ENCODE measurements at places on chromosomes 5 and 9.

- DNase-seq: no peak
Measured at GRCh38 chr5:154400678-154401077, 45.1 kb upstream of the SAP30L start.

DNA sequence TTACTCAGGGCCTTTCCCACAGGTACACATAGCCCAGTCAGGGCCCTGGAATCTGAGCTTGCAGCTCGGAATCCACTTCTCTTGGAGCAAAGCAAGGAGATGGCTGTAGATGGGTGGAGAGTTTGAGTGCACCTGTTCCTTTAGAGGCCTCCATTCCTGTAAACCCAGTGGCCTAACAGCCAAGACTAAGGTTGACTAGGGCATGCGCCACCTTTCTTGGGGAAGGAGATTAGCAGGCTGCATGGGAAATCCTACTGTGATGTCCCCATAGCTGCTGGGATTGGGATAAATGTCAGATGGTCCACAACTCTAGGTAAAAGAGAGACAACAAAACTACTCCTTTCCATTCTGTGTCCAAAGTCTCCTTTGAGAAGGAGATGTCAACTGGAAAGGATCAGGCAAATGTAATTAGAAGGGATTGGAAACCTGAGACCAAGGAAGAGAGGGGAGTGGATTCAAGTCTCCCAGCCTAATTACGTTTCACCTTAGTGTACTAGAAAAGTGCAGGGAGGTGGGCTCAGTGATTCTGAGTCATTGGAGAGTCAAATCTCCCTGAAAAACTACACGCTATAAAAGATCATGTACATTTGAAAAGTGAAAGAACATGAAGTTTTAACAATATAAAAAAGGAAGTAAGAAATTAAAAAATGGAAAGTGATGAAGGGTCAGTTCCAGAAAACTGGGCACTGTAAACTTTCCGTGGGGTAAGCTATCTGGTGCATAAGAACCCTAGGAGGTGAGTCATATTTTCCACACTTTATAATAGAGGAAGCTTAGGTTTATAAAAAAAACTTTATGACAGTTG is 104.2 kb downstream of the SEC61B start:
- no peak for DNase-seq

DNA sequence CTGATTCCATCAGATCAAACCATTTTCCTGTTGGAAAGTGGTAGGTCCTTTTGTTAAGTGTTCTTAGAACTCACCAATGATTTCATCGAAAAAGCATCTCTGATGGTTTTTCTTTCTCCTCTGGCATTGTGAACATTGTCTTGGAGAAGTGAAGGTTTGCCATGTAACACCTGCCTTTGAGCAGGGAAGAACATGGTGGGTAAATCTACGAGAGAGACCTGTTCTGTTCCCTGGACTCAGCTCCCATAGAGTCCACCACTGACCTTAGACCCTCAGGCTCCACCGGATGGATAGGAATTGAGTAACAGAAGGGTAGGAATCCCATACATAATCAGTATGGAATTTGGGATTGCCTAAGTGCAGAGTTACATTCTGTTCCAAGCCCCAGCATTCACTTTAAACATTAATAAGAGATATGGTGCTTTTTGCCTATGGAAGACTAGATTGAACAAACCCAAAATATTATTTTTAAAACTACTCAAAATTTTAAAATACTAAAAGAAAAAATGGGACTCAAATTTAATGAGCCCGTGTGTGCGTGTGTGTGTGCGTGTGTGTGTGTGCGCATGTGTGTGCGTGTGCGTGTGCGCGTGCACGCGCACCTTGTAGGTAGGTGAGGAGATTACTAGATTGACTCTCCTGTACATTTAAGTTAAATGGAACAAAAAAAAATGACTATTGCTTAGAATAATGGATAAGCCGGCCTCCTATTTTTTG is 92.0 kb downstream of the C9orf152 start:
- no peak for DNase-seq

GRCh38 chr5:1971944-1972343 is 89.2 kb upstream of the IRX4 start:
- DNase-seq: no peak

DNA sequence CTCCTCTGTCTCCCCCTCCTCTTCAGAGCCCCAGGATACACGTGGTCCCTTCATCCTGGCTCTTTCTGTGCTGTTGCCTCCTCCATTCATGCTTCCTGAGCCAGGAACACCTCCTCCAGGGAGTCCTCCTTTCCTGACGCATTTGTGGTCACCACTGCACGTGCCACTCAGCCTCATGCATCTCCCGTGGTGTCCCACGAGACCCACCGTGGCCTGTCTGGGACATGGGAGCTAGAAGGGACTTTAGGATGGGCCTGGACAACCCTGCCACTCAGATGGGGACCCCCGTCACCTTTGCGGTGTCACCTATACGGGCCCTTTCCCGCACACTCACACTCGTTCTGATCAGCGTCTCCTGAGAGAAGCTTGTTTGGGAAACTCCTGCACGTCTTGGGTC is 6.7 kb downstream of the GLIPR2 start:
- DNase-seq: no peak

- DNase-seq: no peak
Measured at GRCh38 chr9:73116031-73116430, 35.6 kb upstream of the ANXA1 start.

DNA sequence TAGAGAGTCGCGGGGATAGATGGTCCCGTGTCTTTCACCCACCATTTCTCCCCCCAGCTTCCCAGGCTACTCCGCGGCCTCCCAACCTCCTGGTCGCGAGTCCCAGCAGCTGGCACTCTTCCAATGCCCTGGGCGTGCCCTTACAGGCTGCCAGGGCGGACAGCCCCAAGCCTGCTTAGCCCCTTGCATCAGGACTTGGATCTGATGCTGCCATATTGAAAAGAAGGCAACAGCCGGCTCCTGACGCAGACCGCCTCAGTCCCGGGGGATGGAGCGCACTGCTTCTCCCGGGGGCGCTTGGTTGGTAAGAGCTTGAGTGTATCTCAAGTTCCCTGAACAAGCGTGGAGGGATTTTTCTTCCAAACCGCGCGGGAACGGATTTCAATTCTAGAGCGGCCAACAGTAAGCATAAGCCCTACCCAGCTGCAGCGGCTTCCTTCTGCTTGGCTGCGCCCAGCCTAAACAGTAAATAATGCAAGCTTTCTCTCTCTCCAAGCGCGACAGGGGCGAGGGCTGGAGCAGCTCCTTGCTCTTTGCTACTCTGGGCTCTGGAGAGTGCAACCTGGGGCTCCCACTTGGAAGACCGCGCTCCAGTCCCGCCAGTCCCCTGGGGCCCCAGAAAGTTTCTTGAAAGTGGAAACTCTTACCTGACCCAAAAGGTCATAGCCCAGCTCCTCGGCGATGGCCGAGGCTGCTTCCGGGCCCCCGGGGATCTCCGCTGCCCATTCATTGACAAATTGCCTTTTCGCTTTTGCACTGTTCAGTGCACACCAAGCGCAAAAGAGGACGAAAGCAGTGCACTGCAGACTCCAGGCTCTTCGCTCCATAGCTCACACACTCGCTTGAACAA is 607 bp downstream of the PCSK1 start:
- DNase-seq: no peak

DNA sequence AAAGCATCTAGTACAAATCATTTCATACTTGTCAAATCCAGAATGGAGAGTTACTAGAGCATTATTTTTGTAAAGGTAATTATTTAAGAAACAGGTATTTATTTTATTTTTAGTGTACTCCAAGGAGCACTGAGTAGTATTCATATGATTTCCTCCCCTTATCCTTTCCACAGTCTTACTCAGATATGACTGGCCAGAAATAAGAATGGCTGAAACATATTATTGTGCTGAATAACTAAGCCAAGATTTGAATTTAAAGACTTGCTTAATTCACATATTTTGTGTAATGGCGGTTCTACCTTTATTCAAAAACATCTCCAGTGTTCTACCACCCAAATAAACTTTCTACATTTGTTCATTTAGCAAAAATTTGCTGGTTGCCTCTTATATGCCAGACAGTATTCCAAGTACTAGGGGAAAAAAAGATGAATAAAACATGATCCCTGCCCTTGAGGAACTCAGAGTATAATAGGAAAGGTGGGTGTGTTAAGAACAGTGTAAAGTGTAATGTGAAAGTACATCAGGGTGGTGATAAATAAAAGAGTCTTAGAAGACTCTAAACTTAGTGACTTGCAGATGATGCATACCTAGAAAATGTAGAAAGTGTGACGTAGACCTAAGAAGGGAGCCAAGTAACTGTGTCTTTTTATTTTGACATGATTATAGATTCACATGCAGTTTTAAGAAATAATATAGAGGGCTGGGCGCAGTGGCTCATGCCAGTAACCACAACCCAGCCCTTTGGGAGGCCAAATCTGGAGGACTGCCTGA is 110.4 kb upstream of the GRHPR start:
- DNase-seq: no peak

- no peak for DNase-seq
Measured at GRCh38 chr5:16492398-16493140, 27.0 kb upstream of the ZNF622 start.

DNA sequence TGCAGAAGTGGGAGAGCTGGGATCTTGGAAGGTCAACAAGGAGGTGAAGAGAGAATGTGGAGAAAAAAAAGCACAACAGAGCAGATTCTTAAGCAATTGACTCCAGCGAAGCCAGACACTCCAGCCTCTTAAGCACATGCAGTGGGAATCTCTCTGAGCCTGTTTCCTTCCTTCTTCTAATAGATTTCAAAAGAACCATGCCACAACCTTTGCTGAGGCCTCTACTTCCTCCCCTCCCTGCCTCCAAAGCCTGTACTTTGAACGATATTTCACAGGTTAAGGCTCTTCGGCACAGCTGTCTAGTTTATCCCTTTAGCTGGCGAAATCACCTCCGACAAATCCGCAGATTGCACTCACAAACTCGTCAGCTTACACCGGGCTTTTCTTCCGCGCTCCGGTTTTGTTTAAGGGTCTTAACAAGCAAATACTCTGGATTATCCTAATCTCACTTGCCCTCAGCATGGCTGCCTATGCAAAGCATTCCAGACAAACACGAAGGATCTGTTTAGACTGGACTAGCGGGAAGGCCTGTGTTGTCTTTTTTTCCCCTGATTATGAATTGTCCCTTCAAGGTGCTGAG is 211.6 kb upstream of the PANK3 start:
- DNase-seq: no peak

DNA sequence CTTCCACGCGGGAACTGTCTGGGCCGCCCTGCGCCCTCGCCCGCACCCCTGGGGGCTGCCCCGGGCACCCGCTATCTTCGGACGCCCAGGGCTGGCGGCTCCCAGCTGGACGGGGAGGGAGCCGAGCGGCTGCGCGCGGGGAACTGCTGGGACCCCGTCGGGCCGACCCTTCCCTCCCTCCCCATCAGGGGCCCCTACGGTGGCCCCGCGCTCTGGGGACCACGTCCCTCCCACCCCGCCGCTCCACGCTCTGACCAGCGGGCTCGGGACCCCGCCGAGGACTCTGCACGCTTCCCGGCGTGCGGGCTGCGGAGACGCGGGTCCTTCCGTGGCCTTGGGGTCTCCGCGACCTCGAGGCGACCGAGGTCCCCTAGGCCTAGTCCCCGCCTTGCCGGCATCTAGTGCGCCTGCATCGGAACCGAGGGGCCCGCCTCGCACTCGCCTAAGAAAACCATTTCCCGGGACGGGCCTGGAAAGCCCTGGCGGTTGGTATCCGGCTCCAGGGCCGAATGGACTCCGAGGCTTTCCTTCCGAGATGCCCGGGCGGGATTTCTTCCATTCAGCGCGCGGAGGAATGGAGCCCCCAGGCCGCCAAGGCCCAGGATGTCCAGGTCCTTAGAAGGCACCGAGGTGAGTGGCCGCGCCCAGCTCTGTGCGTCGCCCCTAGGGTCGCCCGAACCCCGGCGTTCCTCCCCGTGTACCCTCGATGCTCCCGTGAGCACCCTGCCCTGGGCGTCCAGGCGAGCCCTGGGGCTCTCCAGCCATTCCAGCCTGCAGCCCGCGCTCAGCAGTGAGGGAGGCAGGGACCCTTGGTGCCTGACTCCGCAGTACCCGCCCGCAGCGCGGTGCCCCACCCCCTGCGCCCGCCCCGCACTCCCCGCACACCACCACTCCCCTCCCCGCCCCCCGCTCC is 705 bp upstream of the SLC6A3 start:
- DNase-seq: no peak

- peak; percentile 40 for DNase-seq
Measured at GRCh38 chr5:179731791-179732411, 721 bp upstream of the MAML1 start.

DNA sequence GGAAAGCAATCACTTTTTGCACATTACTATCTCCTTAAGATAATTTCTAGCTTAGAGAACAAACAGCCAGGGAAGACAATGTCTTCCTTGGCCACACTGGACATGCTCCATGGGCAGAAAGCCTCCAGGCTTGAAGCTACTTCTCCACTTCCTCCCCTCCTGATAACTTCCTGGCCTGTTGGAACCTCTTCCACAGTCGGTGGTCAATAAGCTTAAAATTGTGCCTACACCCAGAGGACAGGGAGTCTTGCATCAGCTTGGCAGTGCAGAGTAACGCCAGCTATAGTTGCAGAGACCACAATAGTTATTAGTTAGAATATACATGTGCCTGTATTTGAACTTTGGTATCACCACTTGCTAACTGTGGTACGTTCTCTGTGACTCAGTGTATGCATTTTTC is 58.1 kb upstream of the ABCA1 start:
- no peak for DNase-seq

GRCh38 chr5:171961117-171961516 is 45.3 kb downstream of the FBXW11 start:
- no peak for DNase-seq
